ENCODE measurements at places on chromosomes 3 and 15.

GRCh38 chr15:39354189-39354588, 226.7 kb upstream of the THBS1 start:
- no peak for DNase-seq

DNA sequence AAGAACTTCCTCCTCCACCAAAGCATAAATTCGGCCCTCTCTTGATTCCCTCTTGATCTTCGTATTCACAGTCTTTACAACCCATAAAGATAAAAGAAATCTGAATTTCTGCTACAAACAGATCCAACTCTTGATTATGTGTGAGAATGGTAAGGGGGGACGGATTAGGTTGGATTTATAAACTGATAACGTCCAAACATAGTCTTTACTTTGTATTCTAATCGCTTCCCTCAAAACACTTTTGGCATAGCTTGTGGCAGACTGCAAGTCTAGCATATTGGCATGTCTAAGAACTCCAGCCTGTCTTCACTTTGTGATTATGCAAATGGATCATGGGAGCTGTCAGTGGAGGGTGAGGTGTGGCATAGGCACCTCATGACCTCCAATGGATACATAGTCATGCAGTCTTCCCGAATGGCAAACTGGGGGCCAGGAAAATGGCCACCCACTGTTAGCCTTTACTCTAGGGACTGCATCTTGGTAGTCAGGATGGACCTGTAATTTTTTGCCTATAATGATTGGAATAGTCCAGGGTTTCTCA, 24.3 kb upstream of the GPR171 start:
- no peak for DNase-seq

GRCh38 chr3:48634661-48635221, 520 bp downstream of the SLC26A6 start:
- no peak for DNase-seq

- no peak for DNase-seq
Measured at GRCh38 chr3:139547666-139548065, 8.1 kb upstream of the RBP1 start.

GRCh38 chr3:170426240-170426797, 7.7 kb downstream of the CLDN11 start:
- no peak for DNase-seq

DNA sequence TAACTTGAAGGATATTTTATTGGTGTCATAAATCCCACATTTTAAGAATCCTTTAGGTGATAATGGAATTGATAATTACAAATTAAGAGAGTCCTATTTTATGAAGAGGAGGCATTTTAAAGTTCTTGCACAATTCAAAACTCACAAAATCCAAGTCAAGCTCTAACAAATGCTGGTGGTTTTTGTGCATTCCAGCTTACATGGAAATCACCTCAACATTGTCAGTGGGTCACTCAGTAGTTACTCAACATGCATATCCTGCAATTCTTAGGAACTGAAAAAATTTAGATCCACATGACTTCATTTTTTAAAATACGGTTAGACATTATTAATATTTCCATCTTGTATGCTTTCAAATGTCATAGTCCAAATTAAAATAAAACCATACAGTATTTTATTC, 487.2 kb downstream of the CNTN3 start:
- no peak for DNase-seq

DNA sequence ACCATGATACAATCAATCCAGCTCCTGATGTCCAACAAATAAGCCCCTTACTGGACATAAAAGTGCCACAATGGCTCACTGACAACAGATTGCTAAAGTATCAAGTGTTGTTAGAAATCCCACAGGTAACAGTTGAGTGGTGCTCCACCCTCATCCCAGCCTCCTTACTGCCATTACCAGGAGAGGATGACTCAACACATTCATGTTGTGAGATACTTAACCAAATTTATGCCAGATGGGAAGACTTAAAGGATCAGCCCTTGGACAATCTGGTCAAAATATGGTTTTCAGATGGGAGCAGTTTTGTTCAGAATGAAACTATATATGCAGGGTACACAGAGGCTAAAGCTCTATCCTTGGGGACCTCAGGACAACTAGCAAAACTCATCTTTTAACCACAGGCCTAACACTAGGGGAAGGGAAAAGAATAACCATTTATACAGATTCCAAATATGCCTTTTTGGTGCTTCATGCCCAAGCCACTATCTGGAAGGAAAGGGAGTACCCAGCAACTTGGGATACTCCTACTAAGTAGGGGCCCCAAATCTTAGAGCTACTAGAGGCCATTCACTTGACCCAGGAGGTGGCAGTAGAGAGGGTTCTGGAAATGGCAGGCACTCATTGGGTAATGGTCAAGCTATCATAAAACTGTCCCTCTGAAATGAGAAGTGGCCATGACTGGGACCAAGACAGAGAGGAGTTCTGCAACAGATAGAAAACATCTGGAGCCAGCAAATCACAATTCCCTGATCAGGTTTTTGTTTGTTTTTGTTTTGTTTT, 6.9 kb upstream of the ZNF662 start:
- no peak for DNase-seq

DNA sequence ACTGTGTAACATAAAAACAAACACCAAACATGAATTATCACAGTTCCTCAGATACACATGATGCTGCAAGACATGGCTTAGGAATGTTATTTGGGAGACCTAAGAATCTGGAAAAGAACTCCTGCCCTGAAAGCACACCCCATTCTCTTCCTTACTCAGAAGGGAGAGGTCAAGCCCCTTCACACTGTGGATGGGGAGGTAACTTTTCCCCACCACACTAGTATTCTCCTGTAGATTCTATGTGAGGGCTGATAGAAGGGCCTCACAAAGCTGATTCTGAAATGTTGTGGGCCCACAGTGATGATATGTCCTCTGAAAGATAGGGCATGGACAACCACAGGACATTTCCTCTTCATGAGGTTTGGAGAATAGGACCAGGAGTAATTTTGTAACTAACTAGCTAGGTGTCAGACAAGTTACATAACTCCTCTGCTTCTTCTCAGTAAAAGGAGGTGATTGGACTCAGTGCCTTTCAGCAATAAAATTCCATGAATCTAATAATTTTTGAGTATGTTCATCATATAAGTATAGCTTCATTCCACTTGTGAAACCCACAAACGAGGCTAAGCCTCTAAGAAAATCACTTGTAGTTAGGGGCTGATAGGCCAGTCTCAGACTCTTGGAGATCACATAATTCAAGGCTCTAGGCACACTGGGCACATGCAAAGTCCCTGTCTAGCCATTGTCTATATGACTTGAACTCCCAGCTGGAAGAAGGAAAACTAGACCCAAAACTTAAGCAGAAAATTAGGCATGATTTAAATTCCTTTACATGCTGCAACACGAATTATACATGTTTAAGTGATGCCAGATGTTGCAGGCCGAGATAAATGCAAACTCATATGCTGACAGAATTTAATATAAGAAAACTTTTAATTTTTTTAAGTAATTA, 7.5 kb downstream of the PTX3 start:
- DNase-seq, result no peak

- DNase-seq, result no peak
Measured at GRCh38 chr3:115475178-115476041, 147.9 kb upstream of the GAP43 start.

GRCh38 chr3:14633819-14634424, 17.6 kb upstream of the CCDC174 start:
- DNase-seq, result no peak

- no peak for DNase-seq
Measured at GRCh38 chr15:31326875-31327668, 437 bp downstream of the KLF13 start.

GRCh38 chr3:106208251-106208650, 339.4 kb upstream of the CBLB start:
- DNase-seq, result no peak

GRCh38 chr3:123075359-123075758, 8.5 kb downstream of the PDIA5 start:
- no peak for DNase-seq

DNA sequence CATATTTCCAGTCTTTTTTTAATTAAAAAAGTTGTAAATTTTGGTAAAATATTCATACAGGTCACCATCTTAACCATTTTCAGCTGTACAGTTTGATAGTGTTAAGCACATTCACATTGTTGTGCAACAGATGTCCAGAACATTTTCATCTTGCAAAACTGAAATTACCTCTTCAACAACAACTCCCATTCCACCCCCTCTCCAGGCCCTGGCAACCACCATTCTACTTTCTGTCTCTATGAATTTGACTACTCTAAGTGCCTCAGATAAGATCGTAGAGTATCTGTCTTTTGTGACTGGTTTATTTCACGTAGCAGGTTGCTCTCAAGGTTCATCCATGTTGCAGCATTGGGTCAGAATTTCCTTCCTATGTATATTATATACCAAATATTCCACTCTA, 76.0 kb downstream of the SLCO3A1 start:
- DNase-seq, result no peak

DNA sequence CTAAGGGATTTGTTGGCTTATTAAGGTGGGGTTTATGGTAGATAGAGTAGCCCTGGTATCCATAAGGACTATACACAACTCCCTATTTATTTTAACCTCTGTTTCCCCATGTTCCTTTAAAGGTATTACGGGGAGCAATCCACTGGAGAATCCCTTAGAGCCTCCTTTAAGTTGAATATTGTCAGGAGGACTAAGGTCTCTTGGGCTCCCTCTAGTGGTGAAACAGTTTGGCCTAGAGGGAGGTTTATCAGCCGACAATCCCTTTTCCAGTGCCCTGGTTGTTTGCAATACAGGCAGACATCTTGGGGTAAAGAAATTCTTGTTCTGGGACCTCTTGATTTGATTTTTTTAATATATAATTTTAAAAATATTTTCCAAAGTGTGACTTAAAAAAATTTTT, 12.9 kb downstream of the OPA1 start:
- DNase-seq, result peak; percentile 48

DNA sequence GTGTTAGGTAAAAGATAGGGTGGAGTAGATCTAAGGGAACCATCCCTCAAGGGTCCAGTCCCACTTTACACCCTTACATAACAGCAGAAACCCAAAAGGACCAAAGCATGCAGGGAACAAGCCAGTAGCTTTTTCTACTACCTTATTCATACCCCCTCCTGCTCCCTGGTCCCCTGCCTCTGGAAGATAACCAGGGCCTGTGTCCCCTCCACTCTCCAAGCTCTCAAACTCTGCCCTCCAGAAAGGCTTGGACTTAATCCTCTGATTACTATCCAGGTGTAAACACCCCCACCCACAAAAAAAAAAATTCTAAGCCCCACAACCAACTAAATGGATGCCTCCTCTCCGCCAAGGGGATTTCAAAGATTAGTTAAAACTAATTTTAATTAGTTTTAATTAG, 33.9 kb upstream of the STRIT1 start:
- DNase-seq, result no peak

GRCh38 chr3:17801131-17801530, 58.7 kb upstream of the TBC1D5 start:
- no peak for DNase-seq

DNA sequence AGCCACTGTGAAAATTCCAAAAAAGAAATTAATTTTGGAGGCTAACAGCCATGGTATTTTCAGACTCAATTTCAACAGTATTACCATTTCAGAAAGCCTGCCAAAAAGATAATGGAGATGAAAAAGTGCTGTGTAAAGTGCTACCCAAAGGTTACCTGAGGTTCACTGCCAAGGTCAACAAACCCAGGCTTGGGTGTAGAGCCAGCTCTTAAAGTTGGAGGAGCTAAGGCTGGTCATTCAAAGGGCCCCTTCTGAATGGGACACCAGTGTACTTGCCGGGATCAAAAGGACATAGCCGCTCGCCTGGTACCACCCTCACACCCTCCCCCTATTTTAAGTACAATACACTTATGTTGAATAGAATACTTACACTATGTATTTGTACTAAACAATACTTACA, 64.5 kb downstream of the ETV5 start:
- no peak for DNase-seq

DNA sequence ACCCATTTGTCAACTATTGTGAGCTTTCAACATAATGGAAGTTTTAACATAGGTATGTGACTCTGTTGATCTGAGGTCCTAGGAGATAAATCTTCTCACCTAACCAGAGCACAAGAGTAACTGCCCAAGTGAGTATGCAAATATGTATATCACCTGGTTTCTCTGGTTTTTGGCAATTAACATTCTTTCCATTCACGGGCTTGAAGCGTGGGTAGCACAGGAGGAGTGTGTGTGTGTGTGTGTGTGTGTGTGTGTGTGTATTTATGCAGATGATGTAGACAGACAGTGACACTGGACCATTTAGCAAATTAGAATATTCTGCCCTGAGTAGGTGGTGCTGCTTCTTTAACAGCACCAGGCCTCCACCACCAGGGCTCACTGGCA, 15.0 kb downstream of the EPHB1 start:
- DNase-seq, result no peak

GRCh38 chr3:56799251-56799882, 2.4 kb downstream of the ARHGEF3 start:
- DNase-seq, result peak; percentile 41

DNA sequence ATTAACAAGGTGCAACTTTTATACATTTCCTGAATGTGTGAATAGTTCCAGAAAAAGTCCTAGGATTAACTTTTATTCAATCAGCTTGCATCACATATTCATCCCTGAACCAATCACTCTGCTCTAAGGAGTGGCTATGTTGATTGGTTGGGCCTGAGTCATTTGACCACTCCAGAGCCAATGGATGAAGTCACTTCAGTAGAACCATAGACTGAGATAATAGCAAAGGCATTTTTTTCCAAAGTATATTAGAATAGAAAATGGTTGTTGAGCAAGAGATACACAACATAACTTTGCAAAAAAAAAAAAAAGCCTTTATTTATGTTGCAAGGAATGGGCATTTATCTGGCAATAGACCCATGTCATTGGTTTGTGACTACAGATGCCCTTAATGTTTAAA, 55.5 kb upstream of the AGTR1 start:
- DNase-seq, result no peak

DNA sequence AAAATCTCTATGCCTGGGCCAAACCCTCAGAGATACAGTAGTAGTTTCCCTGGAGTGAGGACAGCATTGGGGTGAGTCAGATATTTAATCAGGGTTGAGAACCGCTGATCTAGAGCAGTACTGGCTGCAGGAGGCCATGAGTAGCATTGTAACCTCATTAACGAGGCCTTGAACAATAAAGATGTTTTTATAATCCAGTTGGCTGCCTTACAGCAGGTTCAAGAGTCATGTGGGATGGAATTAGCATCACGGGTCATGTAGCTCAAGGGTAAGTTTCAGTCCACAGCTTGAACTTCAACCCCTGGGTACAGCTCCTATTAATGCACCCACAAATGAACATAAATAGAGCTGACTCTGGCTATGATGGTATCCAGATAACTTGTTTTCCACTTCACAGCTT, 5.1 kb downstream of the HPS3 start:
- peak; percentile 54 for DNase-seq

DNA sequence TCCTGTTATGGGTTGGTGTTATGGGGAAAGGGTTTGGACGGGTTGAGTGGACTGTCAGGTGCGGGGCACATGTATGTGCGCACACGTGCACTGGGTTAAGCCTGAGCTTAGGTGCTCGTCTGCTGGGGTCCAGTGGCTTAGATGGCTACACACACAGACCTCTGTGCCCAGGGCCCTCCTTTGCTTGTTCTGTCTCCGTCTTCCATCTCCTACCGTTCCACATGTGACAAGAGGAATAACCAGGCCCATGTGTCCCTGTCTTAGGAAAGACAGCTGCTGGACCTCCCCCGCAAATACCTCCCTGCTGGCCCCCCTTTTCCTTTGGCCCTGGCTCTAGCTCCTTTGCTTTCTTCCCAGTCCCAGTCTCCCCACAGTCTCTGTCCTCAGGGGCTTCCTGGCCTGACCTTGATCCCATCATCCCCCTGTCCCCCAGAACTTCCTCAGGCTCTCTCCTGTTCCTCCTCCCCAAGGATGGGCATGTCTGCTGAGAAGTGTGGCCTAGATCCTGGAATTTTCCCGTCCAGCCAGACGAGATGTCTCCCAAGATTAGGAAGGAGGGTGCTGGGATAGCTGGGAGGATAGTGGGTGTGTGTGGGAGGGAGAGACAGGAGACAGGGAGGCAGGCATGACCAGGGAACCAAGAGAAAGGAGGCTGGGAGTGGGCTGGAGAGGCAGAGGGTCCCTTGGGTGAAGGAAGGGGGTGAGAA, 797 bp upstream of the THPO start:
- DNase-seq, result no peak

Measured in retina (tissue), 1 donor.